ENCODE measurements at places on chromosomes 6 and 20.
A peak's percentile ranks its signal among the peaks of the same experiment; 100 is the strongest.

DNA sequence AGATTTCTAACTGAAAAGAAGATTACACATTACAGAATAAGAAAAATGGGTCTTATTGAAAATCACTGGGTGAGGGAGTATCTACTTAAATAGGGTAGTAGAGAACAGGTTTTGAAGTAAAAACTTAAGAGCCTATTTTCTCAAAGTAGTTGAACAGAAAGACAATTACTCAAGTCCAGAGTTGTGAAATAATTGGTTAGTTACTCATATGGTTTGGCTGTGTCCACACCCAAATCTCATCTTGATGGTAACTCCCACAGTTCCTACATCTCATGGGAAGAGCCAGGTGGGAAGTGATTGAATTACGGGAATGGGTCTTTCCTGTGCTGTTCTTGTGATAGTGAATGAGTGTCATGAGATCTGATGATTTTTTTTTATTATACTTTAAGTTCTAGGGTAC, 1035.3 kb upstream of the GJE1 start:
- no peak for DNase-seq

DNA sequence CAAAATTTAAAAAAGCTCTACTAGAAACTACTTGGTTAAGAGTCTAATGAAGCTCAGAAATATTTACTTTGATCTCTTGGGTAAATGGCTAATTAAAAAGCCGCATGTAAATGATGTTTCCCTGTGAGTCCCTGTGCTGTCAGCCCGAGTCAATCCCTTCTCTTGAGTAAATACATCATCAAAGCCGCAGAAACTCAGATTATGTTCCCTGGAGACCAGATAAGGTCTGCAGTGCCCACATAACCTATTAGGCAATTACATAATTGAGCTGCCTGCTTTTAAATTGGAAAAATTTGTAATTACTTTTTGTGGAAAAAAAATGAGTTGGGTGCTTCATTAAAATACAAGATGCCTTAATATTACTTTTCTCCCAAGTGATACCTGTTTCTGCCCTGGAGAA, 83.1 kb downstream of the KIZ start:
- no peak for DNase-seq

DNA sequence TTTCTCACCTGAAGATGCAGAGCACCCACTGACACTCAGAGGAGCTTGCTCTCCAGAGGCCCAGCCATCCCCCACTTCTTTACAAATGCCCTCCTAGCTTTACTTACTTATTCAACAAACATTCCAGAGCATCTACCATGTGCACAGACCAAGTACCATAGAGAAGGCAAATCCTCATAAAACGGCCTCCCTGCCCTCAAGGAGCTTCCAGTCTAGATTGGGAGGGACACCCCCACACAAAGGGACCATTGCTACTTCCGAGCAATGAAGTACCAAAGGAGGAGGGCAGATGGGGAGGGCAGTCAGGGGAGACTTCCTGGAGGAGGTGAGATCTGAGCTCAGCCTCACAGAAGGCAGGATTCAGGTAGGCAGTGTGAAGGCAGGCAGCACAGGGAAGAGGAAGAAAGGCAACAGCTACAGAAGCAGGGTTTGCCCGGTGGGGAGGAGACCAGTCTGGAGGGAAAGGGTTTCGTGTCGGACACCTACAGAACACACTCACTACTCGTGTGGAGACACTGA, 108.0 kb downstream of the ZMYND8 start:
- DNase-seq = no peak

- peak; percentile 67 for DNase-seq
Measured at GRCh38 chr20:47113362-47114109, 218.9 kb downstream of the EYA2 start.

GRCh38 chr6:28208111-28208659, 16.9 kb upstream of the ZSCAN9 start:
- peak; percentile 10 for DNase-seq

DNA sequence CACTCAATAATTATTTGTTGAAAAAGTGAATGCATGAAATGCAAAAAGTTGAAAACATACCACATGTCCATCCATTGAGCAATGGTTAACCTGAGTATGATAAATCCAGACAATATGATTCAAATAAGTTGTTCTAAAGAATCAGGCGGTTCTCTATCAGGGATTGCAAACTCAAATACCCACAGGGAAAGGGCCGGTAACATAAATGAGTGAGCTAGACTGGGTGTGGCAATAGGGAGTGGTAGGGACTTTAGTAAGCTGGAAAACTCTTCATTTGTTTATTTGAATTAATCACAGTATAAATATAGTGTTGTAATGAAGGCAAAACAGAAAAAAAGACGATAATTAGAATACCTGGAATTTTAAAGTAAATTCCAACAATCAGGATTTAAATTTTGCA, 106.3 kb downstream of the BCAS1 start:
- no peak for DNase-seq

GRCh38 chr20:32664678-32665159, 9.0 kb downstream of the C20orf203 start:
- no peak for DNase-seq

- DNase-seq = no peak
Measured at GRCh38 chr6:150184850-150185731, 42.2 kb downstream of the PPP1R14C start.

DNA sequence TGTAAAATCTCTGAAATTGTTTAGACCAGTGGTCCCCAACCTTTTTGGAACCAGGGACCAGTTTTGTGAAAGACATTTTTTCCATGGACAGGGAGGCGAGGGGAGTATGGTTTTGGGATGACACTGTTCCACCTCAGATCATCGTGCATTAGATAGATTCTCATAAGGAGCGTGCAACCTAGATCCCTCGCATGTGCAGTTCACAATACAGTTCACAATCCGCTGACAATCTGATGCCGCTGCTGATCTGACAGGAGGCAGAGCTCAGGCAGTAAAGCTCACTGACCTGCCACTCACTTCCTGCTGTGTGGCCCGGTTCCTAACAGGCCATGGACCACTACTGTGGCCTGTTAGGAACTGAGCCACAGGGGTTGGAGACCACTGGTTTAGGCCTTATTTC, 115.2 kb downstream of the EPM2A start:
- DNase-seq = no peak
